ENCODE measurements at places on chromosomes 11 and 22.
A peak's percentile ranks its signal among the peaks of the same experiment; 100 is the strongest.

GRCh38 chr11:934527-934926 is 8.9 kb downstream of the AP2A2 start:
- no peak for DNase-seq

- no peak for DNase-seq
Measured at GRCh38 chr22:29715705-29716104, 4.1 kb upstream of the CABP7 start.

DNA sequence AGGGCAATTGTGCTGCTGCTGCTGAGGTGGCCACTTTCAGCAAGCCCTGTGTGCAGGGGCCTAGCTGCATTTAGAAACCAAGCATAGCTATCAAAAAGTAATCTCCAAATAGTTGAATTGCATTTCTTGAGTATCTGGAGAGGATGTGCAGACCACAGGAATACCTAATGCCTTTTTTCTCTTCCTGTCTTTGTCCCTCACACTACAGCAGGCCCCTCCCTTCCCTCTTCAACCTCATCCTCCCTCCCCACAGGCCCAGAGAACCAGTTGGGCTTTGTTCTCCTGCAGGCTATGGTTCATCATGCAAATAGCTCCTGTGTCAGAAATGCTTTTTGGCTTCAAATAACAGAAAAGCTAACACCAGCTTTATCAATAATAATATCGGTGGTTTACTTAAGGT is 47.7 kb downstream of the DKK3 start:
- no peak for DNase-seq

DNA sequence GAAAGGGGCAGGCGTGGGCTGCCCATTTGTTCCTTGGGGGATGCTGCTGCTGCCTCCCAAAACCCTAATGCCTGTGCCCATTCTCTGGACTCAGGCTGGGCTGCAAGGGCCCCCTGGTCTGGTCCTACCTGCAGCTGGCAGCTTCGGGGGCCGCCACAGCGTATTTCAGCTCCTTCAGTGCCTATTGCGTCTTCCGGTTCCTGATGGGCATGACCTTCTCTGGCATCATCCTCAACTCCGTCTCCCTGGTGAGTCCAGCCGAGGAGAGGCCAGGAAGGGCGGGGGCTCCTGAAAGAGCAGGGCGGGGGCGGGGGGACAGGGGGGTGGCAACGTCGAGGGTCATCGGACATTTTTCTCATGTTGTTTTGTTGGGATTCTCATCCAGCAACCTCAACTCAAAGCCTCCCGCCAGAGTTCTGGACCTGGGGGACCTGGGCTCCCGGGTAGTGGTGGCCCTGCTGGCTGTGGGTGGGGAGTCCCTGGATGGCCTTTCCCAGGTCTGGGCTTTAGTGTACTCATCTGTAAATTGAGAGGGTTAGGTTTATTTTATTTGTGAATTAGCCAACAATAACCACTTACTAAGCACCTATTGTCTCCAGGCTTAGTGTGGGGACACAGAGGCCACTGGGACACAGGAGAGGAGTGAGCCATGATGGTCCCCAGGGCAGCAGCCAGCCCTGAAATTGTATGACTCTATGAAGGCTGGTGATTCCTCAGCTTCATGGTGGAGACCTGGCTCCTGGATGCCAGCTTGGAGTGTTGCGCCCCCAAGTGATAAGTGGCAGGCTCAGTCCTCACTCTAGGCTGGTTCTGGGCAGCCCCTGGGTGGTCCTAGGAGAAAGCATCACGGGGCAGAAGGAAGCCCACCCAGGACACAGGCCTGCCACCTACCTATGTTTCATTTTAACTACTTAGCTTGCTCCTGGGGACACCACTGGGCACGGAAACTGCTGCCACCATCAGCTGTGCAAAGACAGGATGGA is 36.0 kb downstream of the CAPN1 start:
- DNase-seq = no peak

DNA sequence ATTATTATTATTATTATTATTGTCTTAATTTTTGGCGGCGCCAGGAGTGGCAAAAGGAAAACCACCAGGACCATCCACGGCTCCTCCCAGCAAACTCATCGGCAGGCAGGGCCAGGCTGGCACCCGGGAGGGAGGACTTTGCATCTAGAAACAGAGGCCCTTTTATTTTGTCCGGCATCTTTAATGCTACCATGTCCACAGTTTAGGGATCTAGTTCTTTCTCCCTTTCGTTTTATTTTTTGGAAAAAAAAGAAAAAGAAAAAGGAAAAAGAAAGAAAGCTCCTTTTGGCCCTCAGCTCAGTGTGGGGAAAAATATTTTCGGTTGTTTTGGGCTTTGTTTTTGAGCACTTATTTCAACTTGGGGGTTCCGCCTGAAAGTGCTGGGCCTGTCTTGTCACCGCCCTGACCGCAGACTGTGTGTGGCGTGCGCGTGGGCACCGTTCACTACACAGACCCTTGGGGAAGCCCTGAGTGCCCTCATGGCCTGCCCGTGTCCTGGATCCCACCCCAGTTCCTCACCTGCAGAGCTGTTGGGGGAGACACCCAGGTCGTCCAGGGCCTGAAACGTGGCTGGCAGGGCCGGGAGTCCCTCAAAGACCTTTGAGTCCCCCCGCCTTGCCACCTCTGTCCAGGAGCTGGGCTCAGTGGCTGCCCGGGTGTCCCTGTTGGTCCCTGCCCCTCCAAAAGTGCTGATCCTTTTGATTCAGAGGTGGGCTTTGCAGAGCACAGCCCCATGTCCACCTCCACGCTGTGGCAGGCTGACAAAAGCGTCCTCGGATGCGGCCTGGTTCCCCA is 69.1 kb upstream of the PPARA start:
- peak; percentile 27 for DNase-seq

DNA sequence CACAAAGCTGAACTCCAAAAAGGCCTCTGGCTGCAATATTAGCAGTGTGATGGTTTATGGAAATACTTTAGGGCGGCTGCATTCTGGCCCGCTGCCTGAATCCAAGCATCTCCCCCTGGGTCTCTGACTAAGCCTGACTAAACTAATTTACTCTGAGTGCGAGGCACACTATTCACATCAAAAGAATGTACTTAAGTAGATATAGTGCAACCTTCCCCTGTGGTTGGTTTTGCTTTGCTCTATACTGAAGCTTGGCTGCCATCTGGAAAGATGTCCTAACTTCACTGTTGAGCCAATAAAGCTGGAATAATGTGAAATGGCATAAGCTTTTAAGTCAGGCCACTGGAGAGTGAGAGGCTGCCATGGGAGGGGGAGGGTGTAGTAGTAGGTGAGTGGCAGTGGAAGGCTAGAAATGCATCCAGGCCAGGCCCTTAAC is 321.6 kb downstream of the AASDHPPT start:
- DNase-seq = no peak

GRCh38 chr11:130456286-130456685 is 7.8 kb downstream of the ADAMTS15 start:
- DNase-seq = no peak

DNA sequence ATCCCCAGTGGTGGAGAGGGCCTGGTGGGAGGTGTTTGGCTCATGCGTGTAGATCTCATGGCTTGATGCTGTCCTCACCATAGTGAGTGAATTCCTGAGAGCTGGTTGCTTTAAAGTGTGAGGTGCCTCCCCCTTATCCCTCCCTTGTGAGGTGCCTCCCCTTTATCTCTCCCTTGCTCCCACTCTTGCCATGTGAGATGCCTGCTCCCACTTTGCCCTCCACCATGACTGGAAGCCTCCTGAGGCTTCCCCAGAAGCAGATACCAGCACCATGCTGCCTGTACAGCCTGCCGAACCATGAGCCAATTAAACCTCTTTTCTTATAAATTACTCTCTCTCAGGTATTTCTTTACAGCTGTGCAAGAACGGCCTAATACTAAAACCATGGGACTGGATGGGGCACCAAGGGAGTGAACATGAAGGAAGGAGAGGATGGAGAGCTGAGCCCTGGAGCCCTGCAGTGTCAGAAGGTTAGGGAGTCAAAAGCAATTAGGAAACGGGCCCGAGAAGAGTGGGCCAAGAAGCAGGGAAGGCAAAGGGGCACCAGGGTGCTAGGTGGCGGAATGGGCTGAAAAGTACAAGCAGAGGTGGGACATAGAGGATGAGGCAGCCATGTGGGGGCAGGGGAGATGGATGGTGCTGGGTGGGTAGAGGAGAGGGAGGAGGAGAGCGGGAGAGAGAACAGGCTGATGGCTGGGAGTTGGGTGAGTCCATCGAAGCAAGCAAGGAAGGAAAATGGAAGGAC is 9.4 kb downstream of the IFITM10 start:
- no peak for DNase-seq

DNA sequence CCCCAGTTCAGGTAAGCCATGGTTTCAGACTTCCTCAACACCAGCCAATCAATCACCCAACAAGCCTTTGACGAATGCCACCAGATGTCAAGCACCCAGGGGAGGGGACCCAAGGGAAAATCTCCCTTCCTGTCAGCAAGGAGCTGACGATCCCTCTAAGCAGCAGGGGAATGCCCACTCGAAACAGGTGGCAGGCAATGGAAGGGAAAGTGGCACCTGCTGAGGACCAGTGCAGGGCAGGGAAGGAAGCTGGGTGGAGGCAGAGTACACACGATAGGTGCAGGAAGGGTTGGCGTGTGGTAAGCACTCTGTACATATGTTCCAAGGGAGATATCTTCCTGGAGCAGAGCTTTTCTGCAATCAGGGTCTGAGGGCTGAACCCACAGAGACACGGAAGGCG is 11.7 kb upstream of the CREB3L1 start:
- DNase-seq = no peak

DNA sequence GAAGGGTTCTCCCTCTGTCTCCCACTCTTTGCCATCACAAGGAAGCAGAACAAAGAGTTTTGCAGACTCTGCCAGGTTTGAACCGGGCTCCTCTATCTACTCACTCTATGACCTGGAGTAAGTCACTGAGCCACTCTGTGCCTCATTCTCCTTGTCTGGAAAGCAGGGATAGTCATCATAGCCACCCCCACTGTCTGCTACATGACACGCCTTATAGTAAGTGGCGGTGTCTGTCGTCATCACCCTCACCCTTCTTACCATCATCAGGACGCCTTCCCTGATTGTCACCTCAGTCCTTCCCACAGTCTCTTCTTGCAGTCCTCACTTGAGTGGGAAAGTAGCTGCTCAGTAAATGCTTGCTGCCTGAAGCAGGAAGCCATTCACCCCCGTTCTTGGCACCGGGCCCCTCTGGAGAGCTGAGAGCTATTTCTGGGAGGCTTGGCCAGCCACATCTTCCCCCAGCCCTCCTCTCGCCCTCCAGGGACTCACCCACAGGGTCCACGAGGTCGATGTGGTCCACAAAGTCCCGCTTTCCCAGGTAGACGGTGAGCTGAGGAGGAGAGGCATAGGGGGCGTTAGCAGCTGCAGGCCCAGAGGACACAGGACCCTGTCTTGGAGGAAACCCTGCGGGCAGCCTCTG is 46.4 kb downstream of the TPBGL start:
- no peak for DNase-seq

- DNase-seq = no peak
Measured at GRCh38 chr11:76880314-76880713, 19.6 kb downstream of the ACER3 start.

GRCh38 chr22:19003508-19003907 is 67.4 kb upstream of the PRODH start:
- DNase-seq = no peak

- DNase-seq = no peak
Measured at GRCh38 chr22:28833276-28833923, 33.0 kb upstream of the XBP1 start.

GRCh38 chr11:132101881-132102280 is 731.5 kb downstream of the NTM start:
- no peak for DNase-seq

DNA sequence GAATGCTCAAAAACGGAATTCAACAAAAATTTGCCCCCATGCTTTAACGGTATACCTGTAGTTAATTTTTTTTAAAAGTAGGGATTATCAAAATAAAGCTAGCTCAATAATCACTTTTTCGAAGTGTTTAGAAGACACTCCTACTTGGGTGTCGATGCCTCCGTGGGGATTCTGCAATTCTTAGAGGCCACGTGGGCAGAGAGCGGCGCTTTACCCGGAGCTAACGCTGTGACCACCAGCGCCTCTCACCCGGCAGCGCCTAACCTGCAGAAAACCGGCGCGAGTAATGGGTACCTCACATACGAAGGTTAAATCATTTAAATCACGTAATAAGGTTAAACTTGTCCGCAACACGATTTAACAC is 583 bp downstream of the TAF1D start:
- peak; percentile 77 for DNase-seq

GRCh38 chr11:44047931-44048431 is at the start of gene ACCSL:
Gene ACCSL, plus strand, starts transcription at chr11:44047981. Its CDS starts 56 bp downstream, at chr11:44048037.
- no peak for DNase-seq

- DNase-seq = no peak
Measured at GRCh38 chr11:27158456-27159334, 118.1 kb downstream of the BBOX1 start.

- DNase-seq = no peak
Measured at GRCh38 chr11:2759228-2760195, 59.7 kb upstream of the KCNQ1OT1 start.

DNA sequence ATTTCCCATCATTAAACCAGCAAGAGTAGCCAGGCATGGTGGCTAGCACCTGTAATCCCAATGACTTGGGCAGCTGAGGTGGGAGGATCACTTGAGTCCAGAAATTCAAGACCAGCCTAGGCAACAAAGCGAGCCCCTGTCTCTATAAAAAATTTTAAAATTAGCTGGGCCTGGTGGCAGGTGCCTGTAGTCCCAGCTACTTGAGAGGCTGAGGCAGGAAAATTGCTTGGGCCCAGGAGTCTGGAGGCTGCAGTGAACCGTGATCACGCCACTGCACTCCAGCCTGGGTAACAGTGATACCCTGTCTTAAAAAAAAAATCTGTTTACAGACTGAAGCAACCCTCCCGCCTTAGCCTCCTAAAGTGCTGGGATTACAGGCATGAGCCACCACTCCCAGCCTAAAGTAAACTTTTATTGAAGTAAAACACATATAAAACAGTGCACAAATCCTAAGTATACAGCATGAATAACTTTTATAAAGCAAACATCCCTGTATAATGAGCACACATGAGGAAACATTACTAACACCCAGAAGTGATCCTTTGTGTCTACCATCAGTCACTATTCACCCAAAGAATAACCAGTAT is 12.6 kb downstream of the UCP3 start:
- no peak for DNase-seq

DNA sequence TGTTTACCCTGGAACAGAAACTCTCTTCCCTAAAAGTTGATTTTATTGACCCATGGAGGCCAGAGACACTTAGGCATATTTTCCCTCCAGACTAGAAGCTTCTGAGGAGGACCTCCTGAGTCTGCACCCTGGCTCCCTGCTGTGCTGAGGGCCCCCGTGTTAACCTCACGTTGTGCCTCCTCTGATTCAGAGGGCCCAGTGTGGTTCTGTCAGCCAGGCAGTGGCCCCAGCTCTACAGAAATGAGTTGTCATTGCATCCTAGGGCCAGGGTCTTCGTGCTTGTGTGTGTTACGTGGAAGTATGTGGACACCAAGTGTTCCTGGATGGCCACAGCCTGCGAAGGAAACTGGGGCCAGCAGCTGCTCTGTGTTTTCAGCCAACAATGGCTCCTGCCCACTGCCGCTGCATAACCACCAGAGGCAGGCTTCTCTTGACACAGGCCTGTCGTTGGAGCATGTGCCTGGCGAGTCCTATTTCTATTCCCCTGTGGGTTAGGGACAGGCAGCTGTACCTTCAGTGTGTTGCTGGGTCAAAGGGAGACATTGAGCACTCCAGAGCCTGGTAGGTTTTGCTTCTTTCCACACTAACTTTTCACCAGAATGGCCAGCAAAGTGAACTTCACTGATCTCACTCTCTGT is 44.5 kb downstream of the MED15 start:
- no peak for DNase-seq

GRCh38 chr11:35550374-35551036 is 25.1 kb upstream of the PAMR1 start:
- no peak for DNase-seq

- DNase-seq = no peak
Measured at GRCh38 chr11:64229744-64230170, 591 bp upstream of the DNAJC4 start.

- no peak for DNase-seq
Measured at GRCh38 chr11:112248201-112248600, 12.5 kb downstream of the PLET1 start.

GRCh38 chr11:256952-257737 is 20.4 kb downstream of the PSMD13 start:
- no peak for DNase-seq

Measured in naive thymus-derived CD8-positive, alpha-beta T cell (primary cell).